Retina (tissue), 1 donor: ENCODE measurements at places on chromosomes 7 and 10.
A peak's percentile ranks its signal among the peaks of the same experiment; 100 is the strongest.

DNA sequence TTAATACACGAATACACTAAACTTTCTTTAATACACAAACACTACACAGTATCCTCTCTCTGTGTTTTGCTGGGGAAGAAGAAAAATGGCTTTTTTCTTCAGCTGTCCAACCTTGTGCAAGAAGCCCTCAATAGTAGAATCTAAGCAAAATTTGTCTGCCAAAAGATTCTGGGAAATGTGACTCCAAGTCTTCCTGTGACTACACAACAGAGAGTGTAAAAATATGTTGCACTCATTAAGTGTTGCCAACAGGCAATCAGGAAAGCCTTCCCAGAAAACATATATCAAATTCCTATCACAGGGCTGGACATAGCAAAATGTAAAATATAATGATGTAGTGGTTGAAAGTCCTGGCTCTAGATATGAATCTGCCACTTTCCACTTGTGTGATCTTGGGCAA, 825.1 kb upstream of the ZWINT start:
- no peak for DNase-seq

DNA sequence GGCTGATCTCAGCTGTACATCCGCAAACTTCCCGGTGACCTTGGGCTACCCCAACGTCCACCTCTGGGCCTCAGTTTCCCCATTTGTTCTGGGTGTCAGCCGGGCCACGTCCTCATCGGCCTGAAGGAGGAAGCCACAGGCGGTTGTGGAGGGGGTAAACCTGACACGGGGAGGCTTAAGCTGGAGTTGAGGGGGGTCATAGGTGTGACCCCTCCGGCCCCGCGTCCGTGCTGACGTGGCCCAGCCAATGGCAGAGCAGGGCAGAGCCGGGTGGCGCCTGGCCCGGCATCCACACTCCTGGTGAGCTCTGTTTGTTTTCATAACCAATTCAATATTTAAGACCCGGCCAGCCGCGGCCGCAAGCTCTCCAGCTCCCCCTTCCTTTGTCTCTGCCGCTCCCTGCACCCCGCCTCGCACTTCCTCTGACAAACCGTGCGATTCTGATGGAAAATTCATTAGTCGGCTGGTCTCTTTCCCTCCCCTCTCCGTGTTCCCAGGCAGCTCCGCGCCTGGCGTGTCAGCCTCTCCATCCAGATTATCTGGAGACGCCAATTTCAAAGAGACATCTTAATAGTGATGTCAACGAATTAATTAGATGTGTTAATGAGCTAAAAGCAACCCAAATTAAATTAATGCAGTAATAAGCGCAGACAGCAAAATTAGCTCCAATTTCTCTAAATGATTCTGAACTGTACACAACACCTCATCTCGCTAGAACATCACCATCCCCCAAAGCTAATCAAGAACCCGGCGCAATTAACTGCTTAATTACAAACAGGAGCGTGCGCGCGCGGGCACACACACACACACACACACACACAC, 55.4 kb downstream of the MICALL2 start:
- DNase-seq: peak; percentile 75

DNA sequence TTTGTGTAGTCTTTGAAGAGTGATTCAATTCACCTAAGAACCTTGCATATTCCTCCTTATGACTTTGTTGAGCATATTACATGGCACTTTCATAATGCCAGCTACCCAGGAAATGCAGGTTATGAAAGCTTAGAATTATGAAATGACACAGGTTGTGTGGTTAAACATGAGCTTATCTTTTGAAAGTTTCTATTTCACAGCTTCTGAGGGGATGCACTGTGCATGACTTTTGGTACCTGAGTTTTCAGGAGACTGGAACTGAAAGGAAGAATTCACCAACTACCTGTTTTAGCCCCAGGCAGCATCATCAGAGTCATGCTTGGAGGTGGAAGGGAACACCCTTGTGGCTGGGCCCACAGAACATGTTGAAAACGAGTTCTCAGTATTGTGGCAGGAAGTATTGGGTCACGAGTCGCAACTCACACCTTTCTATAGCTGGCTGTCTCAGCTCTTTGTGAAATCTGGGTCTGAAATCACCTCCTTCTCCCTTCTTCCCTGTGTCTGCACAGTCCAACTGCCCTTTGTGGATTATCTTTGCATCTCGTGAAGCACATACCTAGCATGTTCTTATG, 228.2 kb downstream of the PTEN start:
- no peak for DNase-seq

DNA sequence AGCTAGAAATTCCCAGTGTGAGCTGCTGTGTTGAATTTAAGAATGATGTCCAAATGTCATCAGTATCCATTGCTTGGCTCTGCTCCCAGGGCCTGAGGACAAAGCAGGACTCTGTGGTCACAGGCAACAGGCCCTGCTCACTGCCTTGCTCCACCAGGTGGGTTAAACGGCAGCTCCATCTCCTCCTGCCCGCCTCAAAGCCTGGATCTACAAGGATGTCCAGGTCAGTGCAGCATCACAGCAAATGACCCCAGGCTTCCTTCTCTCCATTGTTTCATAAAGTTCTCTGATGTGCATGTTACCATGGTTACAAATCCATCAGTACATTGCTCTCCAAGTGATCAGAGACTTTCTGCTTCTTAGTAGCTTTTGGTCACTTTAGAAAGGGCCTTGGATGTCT, 322.0 kb upstream of the ZNF32 start:
- no peak for DNase-seq

GRCh38 chr7:107917763-107918651, 27.0 kb downstream of the DLD start:
- DNase-seq: no peak

DNA sequence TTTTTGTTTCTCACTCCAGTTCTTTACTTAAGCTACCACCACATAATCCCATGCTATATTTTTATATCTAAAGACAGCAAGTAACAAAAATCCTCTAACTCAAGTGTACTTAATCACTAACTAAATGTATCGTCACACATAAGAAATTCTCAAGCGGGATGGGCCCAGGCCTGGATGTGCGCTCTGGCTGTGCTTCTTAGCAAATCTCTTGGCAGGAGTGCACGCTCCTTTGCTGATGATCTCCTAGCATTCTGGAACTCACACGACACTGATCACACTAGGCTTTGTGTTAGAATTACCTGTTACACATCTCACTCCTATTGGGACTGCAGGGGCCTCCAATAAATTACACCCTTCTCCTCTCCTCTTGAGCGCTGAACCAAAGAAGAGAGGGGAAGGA, 46.7 kb upstream of the CALD1 start:
- DNase-seq: no peak

DNA sequence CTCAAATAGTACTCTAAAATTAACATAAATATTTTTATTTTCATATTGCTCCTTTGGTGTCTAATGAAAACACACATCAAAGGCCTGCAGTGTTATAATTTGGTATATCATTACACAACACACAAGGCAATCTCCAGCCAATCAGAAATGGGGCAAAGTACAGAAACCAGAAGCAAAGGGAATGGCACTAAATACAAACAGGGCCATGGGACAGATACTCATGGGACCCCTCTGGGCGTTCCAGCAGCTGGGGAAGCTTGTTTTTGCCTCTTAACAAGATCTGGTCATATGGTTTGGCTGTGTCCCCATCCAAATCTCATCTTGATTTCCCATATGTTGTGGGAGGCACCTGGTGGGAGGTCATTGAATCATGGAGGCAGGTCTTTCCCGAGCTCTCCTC, 551.8 kb upstream of the NRP1 start:
- DNase-seq: no peak

DNA sequence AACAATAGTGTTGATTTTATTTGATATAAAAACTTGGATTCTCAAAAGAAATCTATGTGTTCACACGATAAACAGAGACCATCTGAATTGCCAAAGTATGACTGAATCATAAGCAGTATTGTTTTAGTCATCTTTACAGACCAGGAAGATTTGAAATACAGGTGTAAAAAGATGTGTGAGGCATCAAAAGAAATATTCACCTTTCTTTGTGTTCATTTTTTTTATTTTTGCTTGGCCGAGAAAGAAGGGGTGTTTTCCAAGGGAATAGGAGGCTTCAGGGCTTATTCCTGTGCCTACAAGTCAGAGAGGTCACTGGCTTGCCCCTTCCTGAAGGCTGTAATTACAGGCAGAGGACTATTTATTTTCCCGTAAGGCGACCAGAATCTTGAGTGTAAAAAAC, 37.3 kb downstream of the MET start:
- DNase-seq: no peak

- no peak for DNase-seq
Observed at GRCh38 chr10:10477844-10478243, 539.8 kb upstream of the CELF2 start.

DNA sequence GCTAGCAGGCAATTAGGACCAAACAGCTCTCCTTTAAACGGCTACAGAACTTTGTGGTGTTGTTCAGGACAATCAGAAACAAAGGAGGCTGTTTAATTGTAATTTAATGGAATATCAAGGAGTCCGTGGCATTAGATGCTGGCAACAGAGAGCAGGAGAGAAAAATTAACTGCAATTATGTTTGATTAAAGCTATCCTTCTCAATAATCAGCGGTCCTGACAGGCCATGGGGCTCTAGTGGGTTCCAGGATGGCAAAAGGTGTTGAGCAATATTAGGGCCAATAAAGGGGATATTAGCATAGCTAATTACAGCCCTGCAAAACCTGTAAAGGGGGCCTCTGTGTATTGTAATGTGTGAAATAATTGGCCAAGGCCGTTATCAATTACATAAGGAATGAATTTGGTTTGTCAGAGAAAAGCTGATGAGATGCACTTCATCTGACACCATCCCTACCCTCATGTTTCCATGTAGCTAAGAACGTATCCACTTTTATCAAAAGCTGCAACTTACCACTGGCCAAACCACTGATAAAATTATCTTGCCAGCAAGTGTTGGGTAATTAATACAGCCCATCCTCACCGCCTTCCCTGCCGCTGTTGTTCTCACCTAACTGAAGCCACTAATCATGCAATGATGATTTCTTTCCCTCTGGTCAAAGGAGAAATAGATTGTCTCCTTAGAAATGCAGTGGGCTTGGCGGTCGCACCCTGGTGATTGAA, 81.6 kb downstream of the EBF3 start:
- no peak for DNase-seq

DNA sequence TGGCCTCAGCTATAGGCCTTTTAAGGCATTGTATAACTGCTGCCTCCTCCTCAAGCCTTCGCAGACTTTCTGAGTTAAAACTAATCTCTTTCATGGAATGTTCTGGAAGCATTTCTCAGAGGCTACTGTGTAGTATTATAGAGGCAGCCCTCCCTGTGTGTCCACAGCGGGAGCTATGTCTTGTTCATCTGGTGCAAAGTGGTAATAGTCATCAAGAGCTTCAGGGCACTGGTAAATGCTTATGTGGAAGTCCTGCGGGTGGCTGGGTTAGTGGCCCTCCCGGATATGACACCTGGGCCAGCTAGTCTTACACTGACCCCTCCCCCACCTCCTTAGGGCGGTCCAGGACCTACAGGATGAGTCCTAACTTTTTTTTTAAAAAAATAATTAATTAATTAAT, 2.2 kb upstream of the ABHD11 start:
- DNase-seq: no peak

DNA sequence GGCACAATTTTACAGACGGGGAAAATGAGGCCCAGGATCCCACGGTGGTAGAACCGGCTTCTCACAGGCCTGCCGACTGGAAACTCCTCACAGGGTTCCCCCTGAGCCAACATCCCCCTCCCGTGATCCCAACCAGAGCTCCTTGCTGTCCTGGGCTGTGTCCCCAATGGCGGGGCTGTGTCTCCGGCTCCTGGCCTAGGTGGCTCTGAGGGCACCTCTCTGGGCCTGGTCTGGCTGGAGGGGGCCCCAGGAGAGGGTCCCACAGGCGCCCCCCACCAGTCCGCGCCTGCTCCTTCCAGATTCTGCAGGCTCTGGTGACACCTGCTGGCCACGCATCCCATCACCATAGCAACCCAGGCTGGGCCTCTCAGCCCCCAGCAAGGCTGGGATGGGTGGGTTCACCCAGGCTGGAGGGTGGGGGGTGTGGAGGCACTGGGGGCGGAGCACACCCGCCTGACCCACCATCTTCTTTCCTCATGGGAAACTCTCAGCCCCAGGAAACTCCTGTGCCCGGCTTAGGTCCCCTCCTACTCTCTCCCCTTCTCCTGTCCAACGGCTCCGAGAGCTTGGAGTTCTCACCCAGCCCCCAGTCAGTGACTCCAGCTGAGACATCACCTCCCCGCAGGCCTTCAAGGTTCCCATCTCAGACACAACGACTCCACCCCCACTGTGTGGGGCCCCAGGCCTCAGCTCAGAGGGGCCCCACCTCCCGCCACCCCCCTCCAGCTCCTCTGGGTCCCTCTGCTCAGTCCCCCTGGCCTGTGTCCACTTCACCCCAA, 27.1 kb upstream of the TNRC18 start:
- DNase-seq: peak; percentile 87

GRCh38 chr7:140983802-140984201, 30.9 kb downstream of the MRPS33 start:
- DNase-seq: no peak

- DNase-seq: no peak
Observed at GRCh38 chr10:11763501-11763861, 21.3 kb downstream of the ECHDC3 start.

GRCh38 chr10:86943316-86944030, 13.9 kb downstream of the MMRN2 start:
- no peak for DNase-seq

DNA sequence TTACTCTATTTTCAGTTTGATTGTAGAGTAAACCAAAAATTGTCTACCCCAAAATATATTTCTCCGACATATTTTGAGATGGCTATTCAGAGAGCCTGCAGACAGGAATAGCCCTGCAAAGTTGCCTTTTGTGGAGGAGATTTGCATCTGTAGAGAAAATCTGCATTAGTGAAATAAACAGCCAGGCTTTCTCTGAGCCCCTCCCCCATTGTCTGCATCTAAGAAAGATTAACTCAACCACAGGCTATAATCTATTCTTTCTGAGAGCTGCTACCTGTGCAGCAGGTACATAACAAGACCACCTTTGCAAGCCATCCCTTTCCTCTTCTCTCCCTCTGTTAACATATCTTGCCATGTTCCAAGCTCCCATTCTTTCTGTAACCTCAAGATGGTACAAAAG, 1034.2 kb downstream of the SORCS3 start:
- DNase-seq: no peak

- no peak for DNase-seq
Observed at GRCh38 chr10:60349426-60349825, 40.2 kb downstream of the ANK3 start.

- no peak for DNase-seq
Observed at GRCh38 chr7:132825222-132825621, 249.0 kb upstream of the PLXNA4 start.

DNA sequence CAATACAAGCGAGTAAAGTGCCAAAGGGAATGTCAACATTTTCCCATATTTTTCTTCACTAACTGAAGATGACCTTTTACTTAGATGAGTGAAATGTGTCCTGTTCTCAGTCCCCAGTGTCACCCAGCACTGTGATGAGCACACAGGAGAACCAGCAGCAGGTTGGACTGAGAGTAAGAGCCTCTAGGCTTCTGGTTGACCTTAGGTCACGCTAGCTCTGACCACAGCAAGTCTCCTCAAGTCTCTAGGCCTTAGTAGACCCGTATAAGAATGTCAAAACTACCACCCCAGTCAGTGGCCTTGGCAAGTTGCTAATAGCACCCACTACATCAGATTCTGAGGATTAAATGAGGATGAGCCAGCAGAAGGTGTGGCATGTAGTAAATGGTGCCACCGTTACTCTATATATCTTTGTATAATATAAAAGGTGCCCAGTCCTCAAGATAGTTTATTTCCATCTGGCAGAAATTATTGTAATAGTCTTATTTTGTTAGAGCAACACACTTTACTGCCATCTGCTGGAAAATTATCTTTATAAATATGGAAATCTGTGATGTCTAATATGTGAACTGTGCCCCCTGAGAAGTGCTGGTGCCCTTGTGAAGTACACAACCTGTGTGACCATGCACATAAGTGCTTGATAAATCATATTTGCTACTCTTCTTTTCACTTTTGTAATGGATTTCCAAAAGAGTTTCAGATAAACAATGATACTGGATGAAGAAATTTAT, 75.7 kb downstream of the SPAG6 start:
- DNase-seq: no peak
